NCI-H1694 (cell line): ENCODE measurements at places on chromosomes 3 and 15.

GRCh38 chr3:130543322-130543721 is 26.3 kb downstream of the COL6A6 start:
- no peak for DNase-seq

DNA sequence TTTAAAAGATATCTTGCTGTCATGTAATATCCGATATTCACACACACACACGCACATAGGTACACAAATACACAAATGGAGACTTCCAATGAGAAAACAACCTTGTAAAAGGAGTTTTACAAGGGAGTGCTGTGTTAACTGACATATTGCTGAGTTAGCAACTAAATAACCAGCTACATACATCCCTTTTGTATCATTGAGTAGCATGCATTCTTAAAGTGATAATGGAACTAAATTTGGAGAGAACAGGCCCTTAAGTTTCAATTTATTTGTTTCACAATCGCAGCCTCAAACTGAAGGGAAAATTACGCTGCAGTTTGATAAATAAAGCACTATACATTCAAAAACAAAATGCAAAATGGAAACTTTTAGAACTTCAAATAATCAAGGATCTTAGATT is 1046.0 kb upstream of the NR2F2 start:
- no peak for DNase-seq

DNA sequence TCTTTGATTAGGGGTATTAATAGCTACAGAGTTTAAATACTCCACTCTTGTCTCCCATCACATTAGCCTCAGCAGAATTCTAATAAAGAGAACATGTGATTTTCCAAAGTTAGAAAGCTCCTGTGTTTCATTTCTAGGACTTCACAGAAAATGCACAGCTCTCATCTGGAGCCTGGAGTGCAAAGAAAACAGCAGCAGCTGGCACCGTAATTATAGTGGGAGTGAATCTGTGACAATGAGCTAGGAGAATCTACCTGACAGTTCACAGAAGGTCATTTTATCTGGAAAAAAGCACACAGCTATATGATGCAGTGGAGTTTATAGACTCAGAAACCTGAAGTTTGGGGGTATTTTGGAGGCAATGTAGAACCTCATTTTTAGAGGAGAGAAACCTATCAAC is 5.4 kb upstream of the TRIM59 start:
- peak; percentile 71 for DNase-seq

DNA sequence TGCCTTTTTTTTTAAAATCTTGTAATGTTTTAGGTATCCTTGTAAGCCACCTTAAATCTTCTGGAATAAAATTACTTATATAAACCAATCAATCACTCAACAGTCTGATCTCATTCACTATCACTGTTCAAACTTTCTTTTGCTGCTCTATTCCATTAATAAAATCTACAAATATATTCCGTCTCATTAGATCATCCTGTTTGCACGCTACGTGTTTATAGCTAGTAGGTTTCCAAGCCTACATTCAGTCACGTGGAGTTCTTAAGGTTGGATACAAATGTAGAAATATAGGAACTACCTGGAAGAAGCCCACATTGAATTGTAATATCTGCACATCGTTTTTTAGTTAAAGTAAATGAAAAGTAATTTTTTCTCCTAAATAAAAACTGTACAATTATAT is 274.8 kb upstream of the CNTN4 start:
- no peak for DNase-seq

- no peak for DNase-seq
Observed at GRCh38 chr15:71792521-71792920, 17.8 kb upstream of the NR2E3 start.

- DNase-seq: no peak
Observed at GRCh38 chr3:112334691-112335433, 1.9 kb downstream of the CD200 start.

DNA sequence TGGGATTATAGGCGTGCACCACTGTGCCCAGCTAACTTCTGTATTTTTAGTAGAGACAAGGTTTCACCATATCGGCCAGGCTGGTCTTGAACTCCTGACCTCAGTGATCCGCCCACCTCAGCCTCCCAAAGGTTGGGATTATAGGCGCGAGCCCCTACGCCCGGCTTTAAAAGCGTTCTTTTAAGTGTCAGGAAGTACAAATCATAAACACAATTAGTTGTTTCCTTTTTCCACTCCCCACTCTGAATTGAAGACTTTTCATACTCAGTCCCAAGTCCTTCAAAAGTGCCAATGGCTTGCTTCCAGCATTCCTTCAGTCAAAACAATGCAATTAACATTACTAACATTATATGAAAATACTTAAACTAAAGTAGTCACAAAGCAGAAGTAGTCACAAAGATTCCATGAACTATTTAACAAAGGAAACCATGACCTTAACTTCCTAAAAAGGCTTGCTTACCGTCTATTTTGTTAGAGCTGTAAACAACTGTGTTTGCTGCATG is 8.1 kb downstream of the WDR82 start:
- no peak for DNase-seq

DNA sequence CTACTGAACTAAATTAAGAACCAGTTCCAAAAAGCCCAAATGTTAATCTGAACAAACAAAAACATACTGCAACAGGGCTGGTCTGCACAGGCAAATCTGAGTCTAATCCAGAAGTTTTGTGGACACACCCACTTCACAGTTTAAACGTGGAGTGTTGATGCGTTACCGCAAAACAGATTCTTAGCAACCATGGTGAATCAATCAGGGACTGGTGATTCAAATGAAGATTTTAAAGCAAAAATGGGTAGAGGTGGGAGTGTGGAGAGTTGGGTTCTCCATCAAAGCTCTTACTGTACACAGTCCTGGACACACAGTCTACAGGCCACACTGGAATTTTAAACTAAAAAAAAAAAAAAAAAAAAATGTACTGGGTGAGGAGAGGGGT is 5.2 kb downstream of the ANXA2 start:
- no peak for DNase-seq

GRCh38 chr3:143314251-143315093 is 194.9 kb downstream of the CHST2 start:
- DNase-seq: no peak

GRCh38 chr3:123789760-123790159 is 94.4 kb downstream of the MYLK start:
- DNase-seq: no peak

GRCh38 chr3:113574213-113574612 is 41.9 kb downstream of the SIDT1 start:
- no peak for DNase-seq

DNA sequence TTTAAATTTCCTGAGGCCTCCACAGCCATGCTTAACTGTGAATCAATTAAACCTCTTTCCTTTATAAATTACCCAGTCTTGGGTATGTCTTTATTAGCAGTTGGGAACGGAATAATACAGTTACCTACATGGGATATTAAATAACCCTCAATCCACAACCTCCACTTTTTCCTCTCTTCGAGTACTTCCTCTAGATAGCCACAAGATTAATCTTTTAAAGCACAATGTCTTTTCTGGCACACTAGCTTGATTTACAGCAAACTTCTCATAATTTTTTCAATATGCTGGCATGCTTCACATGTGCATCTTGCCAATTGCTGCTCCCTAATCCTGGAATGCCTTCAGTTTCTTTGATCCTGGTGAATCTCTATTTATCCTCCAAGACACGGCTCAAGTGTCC is 92.2 kb downstream of the P2RY1 start:
- DNase-seq: no peak

GRCh38 chr15:85580879-85581278 is 200.5 kb downstream of the AKAP13 start:
- DNase-seq: no peak

- no peak for DNase-seq
Observed at GRCh38 chr15:56965231-56966013, 47.0 kb downstream of the TCF12 start.

- no peak for DNase-seq
Observed at GRCh38 chr15:76998663-76999285, 3.8 kb downstream of the PSTPIP1 start.

DNA sequence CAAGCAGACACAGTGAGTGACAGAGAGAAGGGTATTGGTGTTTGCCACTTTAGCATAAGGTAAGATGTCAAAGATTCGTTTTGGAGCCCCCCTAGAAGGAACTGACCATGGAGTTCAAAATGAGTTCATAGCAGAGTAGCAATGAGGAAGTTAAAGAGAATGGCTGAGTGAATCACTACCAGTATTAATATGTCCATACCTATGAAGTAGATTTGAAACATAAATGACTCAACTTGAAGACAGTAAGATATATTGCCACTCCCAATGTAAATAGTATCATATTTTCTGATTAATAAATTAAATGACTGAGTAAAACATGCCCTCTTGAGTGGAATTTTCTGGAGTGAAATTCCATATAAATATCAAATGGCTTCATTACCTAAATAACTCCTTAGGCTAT is 675.1 kb downstream of the NLGN1 start:
- DNase-seq: no peak

DNA sequence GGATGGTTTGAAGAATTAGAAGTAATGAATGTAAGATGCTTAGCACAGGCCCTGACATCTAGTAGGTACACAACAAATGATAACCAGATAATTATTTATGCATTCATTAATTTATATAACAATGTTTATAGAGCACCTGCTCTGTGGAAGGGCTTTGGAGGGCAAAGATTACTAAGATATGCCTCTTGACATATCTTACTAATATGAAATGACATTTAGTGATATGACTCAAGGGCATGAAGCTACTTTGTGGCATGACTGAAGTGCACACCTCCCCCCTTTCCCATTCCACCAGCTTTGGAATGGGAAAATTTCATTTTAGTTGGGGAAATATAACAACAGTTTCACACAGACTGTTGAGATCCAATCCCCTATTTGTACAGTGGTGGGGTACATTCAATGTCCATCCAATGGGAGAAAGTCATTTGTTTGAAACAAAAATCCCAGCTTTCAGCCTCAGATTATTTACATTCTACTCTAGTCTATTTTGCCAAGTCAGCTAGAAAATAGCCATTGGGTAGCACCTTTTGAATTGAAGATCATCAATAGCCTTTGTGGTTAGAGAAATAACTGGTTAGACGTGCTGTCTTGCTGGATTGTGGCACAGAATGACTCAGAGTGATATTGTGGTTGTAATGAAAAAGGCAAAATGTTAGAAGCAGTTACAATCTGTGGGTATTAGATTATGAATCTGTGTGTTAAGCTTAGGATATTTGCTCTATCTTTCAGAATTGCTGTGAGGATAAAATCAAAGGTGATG is 72.9 kb downstream of the MOBP start:
- DNase-seq: no peak

- DNase-seq: no peak
Observed at GRCh38 chr3:9861201-9861600, 17.4 kb upstream of the RPUSD3 start.

- DNase-seq: no peak
Observed at GRCh38 chr15:84591815-84592214, 9.0 kb upstream of the ZSCAN2 start.

DNA sequence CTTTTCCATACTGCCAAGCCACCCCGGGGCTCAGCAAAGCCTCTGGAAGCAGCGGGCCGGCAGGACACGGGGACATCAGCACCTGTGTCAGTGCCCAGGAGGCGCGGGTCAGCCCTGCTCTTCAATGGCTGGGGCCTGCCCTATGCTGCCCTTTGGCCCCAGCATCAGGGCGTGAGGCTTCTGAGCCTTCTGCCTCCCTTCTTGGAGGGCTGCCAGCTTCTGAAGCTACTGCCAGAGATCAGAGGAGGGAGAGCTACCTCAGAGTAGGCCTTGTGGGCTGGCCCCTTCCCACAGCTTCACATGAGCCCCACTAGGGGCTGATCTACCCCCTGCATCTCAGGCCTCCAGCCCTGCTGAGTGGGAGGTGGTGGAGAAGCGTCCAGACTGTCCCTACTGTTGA is 13.0 kb upstream of the TMEM115 start:
- DNase-seq: no peak

DNA sequence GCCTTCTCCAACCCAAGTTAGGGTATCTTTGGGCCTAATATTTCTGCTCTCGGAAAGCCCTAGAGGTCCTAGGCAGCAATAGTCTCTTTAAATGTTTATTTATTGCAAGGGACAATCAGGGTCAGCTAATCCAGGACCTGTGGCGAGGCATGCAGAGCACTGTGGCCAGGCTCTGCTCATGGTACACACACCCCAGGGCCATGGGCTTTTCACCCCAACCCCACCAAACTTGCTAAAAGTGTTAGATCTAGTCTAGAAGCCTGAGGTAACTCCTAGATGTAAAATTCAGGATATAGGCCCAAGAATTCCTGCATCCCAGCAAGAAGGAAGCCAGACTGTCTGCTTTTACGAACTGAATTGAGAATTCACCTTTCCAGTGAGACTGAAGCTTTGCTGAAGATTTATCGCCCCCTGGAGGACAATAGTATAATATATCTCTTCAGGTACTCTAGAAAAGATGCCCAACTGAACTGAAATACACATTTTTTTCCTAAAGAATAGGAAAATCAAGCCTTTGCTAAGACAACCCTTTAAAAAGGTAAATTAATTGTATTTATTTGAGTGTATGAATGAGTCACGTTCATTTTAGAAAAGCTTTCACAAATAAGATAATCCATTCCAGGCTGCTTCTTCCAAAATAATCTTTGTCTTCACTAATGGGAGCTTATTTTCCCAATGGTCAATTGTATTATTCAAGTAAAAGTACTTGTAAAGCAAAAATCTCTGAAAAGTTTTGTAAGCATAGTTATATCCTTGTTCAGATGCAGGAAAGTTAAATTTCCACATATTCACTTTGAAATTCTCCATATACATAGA is 89.8 kb downstream of the LRRC3B start:
- DNase-seq: peak; percentile 22

- peak; percentile 54 for DNase-seq
Observed at GRCh38 chr3:20984594-20985205, 766.3 kb downstream of the ZNF385D start.

- no peak for DNase-seq
Observed at GRCh38 chr15:67227431-67227830, 27.0 kb downstream of the AAGAB start.
